Left lobe of liver (tissue), 2 donors: ENCODE measurements at places on chromosomes 12 and 14. TPM values are rescaled to one million over a fixed set of nuclear protein-coding genes. Genes with fewer than 3 reads are reported as not detected.

DNA sequence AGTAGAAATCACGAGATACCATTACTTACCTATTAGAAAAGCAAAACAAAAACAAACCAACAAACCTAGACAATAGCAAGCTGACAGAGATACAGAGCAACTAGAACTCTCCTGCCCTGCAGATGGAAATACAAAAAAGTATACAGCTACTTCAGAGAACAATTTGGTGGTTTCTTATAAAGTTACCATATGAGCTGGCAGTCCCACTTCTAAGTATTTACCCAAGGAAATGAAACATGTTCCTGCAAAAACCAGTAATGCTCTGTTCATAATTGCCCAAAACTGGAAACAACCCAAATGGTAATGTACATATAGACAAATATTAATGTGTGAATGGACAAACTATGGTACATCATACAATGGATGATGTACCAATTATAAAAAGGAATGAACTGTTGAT, 31.7 kb downstream of the FUT8 start:
- DNase-seq = no peak

DNA sequence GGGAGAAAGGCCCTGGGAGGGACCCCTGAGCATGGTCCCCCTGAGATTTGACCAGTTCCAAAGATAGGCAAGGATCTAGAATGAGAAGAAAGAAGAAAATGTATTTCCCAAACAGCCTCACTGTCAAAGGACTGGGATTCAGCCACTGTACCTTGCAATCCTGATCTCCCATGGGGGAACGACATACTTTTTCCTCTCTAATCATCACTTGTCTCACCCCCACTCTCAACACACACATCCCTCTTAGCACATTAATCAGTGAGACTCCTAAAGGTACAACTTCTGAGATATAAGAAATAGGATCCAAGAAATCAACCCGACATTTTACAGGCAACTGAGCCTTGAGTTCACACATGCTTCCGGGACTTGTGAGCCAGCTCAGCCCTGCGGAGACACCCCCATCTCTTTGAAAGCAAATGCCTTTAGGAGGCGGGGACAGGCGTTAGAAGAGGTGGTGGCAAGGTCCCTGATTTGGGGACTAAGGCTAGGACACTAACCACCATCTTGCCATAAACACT, 1.4 kb downstream of the MAP3K9 start:
- DNase-seq = no peak

DNA sequence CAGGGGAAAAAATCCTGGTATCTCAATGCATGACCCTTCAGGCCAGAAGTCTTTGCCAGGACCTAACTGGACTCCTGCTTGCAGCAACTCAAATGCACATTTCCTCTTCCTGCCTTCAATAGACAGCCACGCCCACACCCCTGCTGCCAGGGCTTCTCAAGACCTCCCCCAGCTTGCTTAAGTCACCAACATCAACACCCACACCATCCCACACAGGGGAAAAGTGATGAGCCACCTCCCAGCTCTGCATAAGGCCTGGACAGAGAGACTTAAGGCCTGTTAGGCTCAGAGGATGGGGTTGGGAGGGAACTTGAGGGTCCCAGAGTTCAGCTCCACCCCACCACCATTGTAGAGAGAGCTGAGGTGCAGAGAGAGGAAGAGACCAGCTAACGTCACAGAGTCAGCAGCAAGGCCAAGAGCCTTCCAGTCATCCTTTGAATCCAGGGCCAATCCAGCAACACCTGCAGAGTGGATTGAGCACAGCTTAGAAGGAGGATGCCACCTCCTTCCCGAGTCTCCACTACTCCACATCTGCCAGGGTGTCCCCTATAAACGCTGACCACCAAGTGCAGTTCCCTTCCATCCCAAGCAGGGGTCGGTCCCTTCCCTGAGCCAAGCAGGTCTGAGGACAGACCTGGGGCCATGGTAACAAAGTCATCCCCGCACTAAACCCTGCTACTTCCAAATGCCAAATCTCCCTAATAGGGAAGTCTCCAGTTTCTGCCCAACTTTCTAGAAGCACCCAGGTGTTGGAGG, 50.0 kb downstream of the KDM2B start:
- no peak for DNase-seq

DNA sequence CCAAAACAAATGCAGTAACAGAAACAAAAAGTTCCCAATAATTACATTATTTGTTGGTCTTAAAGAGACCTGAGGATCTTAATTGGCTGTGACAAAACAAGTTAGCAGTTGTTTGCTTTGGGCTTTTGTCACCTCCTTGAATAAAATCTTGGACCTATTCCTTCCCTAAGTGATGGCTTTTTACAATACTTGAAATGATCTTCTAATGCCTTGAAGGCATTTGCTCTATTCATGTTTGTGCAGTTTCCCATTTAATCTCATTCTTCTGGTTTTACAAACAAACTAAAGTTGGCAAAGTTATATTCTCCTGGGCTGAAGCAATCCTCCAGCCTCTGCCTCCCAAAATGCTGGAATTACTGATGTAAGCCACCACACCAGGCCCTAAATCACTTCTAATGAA, 98.8 kb downstream of the OSBPL8 start:
- no peak for DNase-seq

DNA sequence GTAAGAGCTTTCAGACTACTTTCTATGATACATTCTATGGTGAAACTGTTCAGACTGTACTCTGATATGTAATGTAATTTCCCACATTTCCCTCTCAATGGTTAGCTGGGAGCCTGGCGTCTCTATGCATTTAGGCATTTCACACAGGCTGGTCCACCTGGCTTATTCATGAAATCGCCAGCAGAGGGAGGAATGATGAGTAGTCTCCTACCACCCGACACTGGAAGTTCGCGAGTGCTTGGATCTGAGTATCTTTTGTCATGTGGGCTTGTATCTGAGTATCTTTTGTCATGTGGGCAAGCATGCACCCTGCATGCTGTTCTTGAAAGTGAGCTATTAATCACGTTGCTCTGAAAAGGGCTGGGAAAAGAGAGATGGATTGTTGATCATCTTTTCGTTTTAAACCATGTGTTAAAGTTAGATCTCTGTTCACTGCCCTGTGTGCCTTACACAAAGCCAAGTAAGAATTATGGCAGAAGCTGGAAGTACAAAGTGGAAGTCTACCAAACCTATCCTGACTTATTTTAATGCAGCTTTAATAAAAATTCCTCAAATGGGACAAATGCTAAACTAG, 235.0 kb downstream of the ATP23 start:
- DNase-seq = no peak

Gene RTRAF
- 45.3 TPM for total RNA-seq

DNA sequence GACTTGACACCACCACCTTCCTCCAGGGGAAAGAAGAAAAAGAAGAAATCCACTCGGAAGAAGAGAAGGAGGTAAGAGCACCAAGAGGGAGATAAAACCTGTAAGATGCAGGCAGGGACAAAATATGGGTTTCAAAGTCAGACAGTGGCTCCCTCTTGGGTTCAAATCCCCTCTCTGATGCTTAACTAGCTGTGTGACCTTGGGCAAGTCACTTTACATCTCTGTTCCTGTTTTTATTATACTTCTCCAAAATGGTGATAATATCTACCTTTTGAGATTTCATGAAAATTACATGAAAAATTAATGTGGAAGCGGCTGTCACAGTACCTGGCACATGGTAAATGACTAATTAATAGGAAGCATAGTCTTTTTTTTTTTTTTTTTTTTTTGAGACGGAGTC, 64.4 kb upstream of the HSPB8 start:
- DNase-seq = no peak

Gene PTPN6
- 17.8 TPM for total RNA-seq

DNA sequence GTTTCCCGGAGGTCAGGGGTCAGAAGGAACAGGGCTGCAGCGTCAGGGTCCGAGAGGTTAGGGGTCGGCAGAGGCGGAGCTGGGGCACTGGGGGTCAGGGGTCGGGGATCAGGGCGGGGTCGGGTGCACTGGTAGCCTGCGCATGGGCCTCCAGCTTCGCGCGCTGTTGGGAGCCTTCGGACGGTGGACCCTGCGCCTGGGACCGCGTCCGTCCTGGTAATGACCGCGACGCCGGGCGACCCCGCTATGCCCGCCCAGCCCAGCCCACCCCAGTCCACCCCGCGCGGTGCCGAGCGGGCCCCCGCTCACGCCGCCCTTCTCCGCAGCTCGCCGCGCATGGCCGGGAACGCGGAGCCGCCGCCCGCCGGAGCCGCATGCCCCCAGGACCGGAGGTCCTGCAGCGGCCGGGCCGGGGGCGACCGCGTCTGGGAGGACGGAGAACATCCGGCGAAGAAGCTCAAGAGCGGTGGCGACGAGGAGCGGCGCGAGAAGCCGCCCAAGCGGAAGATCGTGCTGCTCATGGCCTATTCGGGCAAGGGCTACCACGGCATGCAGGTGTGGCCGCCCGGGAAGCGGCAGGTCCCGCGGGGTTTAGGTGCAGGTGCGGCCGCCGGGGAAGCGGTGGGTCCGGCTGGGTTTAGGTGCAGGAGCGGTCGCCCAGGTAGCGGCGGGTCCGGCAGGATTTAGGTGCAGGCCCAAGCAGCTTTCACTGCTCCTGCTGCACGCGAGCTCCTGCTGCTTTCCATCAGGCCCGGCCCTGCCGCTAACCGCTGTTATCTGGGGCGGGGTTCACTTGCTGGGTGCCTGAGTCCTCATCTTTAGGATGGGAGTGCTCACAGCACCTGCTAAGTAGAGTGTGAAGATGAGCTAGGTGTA, 743 bp downstream of the PUS1 start:
- no peak for DNase-seq

DNA sequence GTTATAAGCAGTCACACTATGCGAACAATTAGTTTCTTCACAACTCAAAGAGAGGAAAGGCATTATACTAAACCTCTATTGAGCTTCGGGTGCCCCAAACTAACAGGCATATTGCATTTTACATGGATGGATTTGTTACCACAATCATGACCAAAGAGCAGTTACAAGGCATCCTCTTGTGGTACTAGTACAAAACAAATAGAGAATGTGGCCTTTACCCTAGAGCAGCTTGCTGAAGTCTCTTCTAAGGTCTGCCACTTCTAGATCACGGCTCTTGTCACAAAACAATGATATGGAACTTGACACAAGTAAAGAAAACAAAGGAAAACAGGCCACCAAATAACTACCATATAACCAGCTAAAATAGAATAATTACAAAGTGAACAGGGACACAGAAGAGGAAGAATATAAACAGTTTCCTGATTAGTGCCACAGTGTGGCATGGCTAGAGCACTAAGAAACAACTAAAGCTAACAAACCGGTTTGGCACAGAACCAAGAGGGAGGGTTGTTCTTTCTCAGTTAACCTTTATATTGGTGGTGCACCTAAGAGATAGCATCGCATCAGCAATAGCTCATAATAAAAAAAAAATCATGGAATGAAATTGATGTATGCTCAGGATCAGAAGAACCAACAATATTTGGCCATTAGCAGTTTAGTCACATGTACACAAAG, 209.7 kb upstream of the ATP2B1 start:
- DNase-seq = no peak

GRCh38 chr14:34218881-34219280, 243.2 kb downstream of the SPTSSA start:
- DNase-seq = no peak

DNA sequence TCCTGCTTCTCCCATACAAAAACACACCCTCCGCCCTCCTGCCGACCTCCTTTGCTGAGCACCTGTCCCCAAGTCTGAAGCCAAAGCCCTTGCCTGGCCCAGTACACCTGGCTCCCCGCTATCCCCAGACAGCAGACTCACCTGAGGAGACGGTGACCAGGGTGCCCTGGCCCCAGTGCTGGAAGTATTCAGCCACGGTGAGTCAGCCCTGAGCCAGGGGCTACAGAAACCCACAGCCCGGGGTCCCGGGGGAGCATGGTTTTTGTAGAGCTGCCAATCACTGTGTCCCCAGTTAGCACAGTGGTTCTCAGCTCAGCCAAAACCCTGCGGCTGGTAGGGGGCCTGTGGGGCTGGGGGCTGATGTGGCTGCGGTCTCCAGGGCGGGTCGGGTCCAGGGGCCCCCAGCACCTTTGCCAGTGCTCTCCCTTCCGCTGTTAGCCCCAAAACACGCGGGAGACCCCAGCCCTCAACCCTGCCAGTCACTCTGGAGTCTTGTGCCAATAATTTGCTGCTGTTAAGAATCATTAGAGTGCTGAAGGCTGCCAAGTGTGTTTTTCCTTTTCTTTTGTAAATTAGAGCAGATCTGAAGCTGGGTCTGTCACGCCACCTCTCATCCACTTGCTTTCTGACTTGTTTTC, 339.0 kb downstream of the TMEM121 start:
- no peak for DNase-seq

Gene TAS2R50
- 0.60 TPM for total RNA-seq
